ENCODE measurements at places on chromosomes 7 and 10.

DNA sequence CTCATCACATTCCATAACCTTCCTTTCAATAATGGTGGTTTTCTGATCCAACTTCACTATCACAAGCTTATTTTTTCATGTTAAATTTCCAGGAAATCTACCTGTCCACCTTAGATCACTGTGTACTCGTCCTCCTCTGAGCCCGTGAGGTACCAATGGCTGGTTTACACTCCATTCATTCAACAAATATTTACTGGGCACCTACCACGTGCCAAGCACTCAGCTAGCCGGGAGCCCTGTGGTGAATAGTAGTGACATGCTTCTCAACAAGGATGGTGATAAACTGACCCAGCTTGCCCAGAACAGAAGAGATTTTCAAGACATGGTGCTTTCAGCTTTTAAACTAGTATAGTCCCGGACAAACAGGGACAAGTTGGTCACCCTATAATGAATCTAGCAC is 98.2 kb downstream of the FAM204A start:
- no peak for DNase-seq

DNA sequence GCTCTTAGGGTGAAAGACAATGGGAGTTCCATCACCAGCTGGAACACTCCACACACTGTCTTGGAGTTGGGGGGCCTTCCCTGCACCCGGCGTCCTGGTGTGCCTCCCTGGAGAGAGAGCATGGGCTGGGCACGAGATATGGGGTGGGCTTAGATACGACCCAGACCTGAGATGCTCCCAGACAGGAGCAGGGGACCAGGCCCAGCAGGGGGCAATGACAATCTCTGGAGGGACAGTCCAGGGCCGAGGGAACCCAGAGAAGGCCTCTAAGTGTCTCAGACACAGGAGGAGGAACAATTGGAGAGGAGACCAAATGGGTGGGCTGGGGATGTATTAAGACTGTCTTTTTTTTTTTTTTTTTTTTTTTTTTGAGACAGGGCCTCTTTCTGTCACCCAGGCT is 40.0 kb downstream of the MYL10 start:
- DNase-seq: no peak

GRCh38 chr10:73211106-73211811 is 35.8 kb downstream of the DNAJC9 start:
- no peak for DNase-seq

DNA sequence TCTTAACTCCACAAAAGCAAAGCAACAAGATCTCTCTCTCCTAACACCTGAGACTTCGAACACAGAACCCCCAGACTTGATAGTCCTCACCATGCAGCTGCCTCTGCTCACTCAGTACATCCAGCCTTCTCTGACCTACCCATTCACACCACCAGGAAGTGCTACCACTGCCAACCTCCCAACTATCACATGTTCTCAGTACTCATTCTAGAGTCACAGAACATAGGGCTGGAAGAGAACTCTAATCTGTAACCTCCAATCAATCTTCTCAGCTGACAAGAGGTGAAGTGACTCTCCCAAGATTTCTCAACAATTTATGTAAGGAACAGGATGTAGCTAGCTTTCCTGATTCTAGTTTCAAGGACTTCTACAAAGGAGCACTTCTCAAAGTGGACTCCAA is 3.8 kb downstream of the NUDCD3 start:
- no peak for DNase-seq

- no peak for DNase-seq
Observed at GRCh38 chr7:54907981-54908380, 110.8 kb upstream of the EGFR start.

DNA sequence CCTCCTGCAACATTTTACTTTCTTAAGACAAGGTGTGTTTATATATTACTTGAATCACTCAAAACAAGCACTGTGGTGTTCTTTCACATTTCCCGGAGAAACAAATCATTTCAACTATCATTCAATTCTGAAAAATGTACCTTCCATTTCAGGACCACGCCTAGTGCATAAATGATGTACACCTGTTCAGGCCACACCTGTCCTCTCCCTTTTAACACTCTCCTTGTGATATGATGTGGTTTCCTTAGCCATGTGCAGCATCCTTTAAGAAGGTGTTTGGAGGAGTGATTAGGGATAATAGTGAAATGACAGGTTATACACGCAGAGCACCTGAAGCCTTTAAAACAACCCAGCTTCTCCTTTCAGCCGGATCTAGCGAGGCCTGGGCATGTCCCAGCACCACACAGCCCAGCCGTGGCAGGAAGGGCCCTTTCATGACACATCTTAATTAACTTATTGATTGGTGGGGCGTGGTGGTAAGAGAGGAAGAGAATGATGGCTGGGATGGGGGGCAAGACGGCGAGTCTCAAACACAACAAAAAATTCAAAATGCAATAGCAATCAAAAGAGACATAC is 26.9 kb downstream of the ABLIM1 start:
- DNase-seq: no peak

- DNase-seq: no peak
Observed at GRCh38 chr10:20407357-20407756, 489.8 kb downstream of the NEBL start.

DNA sequence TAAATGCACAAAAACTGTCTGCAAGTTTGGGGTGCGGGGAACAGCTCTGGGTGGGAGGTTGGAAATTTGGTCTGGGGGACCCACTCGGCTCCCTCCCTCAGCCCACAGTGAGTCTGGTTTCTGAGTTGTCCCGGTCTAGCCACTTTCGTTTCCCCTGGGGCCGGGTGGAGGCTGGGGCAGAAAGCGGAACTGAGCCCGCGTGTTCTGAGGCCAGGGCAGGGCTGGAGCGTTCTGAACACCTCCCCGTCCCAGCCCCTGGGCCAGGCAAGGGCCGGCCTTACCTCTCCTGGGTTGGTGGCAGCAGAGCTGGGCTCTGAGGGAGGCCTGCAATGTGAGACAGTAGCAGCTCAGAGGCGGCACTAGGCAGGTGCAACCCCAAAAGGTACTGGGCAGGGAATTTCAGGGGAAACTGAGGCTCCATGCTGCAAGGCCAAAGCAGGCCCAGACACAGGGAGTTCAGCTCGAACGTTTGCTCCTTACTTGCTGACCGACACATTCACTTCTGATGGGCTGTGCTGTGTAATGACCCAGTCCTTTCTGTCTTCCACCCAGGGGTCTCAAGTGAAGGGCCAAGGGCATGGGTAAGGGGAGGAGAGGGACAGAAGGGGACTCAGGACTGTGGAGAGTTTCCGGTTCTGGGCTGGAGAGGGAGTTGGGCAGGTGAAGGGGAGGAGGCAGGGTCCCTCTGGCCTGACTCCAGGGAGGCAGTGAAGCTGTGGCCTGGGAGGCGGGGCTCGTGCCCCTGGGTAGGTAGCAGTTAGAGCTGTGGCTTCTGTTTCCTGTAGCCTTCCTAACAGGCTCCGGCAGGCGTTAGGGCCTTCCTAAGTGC is 3.0 kb downstream of the IRF5 start:
- DNase-seq: no peak

GRCh38 chr7:133452577-133452976 is 199.7 kb downstream of the EXOC4 start:
- DNase-seq: no peak

DNA sequence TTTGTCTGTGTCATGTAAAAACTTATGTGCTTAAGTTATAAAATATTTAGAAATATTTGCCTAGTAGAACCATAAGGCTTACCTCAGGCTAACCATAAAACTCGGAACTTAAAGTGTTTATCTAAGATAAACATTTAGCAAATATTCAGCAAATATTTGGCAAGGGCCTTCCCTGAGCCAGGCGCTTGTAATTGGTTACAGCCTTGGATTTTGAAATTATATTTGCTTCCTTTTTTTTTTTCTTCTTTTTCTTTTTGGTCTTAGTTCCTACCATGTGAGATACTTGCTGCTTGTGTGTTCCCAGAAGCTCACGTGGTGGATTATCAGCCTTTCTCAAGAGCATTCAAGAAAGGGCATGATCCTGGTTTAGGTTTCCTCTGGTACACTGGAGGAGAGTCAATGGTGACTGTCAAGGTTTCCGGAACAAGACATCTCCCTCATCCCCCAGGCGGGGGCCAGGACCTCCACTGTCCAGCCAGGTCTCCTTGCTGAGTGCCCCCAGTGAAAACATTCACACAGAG is 5.2 kb upstream of the BRI3 start:
- DNase-seq: no peak

GRCh38 chr7:120723465-120724385 is 134.2 kb downstream of the TSPAN12 start:
- no peak for DNase-seq

DNA sequence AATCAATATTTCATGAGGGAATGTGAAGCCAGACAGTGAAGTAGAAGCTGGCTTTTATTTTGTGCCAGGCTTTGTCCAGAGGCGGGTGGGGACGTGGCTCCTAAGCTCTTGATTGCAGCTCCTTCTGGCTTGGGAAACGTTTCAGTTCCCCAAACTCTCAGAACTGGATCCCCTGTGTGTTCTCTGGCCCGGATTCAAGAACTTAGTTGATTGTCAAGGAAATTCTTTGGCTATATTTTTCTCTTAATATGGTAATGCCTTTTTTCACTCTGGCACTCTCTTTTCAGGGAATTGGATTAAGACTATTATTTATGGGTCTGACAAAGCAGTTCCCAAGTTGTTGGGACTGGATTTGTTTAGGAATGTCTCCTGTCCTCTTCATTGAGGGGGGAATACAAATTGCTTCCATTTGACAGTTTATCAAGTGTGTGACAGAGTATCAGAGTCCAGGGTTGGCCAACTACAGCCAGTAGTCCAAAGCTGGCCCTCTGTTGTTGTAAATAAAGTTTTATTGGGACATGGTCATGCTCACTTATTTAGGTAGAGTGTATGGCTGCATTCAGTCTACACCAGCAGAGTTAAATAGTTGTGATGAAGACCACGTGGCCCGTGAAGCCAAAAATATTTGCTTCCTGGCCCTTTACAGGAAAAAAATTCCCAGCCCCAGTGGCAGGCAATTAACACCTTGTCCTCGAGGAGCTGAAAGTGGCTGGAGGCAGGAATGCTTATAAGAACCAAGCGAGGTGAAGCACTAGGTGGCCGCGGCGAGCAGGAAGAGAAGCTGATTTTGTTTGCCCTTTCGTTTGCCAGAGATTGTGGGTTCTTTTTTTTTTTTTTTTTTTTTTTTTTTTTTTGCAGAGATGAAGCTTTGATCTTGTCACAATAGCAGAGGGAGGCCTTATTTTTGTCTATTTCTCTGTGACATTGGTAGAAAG is 34.3 kb downstream of the HTRA1 start:
- DNase-seq: no peak

DNA sequence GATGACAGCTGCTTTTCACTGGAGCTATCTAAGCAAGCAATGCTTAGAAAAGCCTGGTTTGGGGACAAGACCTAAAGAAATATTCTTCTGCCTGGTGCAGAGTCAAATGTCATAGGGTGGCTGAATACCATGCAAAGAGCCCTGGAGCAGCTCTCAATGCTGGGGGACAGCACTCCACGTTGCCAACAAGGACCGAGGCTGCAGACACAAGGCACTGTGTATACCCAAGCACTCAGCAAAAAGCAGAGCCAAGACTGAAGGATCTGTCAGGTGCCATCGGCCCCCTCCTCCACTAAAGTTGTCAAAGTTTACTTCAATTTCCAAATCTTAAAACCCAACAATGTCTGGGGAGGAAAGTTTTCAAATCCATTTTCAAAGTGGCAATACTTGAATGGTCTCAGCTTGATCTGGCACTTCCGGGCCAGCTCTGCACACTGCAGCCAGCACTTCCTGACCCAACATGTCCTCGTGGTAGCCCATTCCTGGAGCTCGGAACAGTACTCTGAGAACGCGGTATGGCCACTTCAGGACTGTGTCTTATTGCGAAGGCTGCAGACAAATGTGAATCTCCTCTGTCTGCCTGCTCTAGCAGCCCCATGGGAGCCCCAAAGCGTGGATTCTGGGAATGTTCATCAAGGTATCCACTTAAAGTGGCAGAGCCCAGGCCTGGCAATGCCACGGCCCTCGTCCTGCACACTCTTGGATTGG is 191.8 kb downstream of the TNS3 start:
- DNase-seq: no peak

DNA sequence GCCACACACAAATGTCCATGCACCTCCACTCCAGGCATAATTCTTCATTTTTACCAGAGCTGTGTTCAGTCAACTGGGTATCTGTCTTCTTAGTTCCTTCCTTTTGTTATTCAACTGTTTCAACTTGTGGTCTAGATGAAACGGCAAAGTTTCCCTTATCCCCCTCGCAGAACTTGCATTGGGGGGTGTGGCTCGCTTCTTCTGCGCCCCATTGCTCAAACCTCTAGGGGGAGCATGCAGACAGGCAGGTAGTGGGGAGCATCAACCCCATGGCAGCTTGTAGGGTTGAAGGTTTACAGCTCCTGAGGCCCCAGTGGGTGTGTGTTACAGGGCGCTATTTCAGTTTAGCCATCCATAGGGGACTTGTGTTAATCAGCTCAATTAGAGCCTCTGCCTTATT is 38.3 kb upstream of the COBL start:
- no peak for DNase-seq

DNA sequence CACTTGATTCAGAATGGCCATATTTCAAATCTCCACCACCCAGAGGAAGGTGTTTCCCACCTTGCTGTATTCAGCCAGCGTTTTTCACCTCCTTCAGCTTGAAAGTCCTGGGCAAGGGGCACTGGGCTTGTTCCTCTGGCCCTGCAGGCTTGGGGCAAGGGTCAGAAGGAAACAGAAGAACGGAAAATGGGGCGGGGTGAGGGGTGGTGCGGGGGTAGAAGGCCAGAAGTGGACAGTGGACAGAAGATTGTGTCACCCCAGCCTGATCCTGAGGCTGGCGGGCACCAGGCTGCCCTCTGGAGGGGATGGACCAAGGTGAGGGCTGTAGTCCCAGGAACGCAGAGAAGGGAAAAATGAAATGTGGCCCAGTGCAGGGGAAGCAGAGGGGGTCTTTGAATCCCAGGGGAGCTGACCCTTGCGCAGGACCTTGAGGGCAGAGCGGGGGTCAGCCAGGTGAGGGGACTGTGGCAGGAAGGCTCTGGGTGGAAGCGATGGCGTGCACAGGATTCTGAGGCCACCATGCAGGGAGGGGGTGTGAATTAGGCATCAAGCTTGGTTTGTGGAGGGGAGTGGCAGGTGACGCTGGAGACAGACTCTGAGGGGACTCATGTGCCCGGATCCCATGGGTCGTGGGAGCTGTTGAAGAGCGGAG is 23.0 kb downstream of the TMEM120A start:
- no peak for DNase-seq
